ENCODE measurements at places on chromosomes 4 and X.

GRCh38 chr4:184395971-184396391 lies 78.4 kb downstream of the IRF2 start:
- DNase-seq = no peak

DNA sequence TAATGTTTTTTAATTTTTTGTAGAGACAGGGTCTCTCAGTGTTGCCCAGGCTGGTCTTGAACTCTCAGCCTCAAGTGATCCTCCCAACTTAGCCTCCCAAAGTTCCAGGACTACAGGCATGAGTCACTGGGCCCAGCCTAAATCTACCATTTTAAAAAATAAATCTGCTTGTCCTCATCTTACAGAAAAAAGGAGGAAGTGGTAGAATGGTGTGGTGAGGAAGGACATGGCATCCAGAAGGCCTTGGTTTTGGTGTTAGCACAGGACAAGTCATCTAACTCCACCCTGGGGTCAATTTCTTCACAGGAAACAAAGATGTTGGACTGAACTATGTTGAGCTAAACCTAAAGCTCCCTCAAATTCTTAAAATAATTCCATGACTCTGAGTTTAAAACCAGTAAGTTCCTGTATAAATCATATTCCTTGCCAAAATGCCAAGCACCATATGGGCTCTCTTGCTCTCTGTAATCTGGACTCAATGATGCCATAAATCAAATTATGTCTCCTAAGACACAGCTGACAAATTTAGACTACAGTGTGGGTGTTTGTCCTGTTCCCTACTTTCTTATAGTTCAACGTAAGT lies 253.9 kb upstream of the NOCT start:
- DNase-seq = no peak

DNA sequence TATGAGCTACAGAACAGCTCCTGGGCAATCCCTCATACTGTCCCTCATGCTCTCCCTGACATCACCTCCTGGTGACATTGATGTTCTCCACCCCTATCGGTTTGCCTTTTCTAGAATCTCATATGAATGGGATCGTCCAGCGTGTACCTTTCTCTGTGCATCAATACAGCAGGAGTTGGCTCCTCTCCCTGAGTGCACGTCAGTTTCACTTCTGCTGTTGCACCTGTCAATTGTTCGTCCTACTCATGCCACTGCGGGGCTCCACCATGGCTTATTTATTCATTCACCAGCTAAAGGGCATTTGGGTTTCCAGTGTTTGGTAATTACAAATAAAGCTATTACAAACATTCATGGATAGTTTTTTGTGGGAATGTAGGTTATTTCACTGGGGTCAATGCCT lies 269.1 kb upstream of the ZFP42 start:
- no peak for DNase-seq

DNA sequence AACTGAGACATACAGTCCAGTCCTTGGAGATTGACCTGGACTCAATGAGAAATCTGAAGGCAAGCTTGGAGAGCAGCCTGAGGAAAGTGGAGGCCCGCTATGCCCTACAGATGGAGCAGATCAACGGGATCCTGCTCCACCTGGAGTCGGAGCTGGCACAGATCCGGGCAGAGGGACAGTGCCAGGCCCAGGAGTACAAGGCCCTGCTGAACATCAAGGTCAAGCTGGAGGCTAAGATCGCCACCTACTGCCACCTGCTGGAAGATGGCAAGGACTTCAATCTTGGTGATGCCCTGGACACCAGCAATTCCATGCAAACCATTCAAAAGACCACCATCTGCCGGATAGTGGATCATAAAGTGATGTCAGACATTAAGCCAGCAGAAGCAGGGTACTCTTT lies 20.4 kb upstream of the FRMPD3 start:
- DNase-seq = peak; percentile 30

DNA sequence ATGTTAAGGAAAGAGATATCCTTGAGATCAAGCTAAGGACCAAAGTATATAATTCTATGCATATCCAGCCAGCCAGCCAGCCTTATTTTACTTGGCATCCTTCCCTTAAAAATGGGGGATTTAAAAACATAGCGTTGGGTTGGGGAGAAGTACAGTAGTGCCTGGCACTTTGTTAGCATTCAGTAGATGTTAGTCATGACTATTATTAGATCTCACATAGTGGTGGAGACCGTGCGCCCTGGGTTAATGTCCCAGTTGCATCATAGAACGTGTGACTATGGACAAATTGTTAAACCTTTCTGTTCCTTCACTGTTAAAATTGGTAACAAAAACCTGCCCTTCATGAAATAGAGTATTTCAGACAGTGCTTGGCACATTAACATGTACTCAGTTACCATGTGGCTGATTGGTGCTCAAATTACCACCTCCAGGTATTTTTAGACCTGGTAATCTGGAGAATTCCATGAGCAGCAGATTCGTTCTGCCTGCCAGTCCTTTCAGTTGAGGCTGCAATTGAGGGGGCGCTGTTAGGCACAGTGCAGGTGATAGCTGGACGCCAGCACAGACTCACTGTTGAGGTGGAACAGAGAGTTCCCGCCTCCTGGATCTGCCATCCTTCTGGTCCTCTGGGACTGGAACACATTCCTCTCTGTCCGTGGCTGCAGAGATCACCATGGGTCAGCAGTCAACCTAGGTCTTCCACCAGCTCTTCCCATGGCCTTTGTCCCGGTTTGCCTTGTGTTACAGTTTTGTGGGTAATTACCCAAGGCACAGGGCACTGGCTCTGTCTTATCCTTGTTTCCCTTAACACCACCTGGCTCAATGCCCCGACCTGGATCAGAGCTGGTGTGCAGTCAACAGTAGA lies 31.7 kb downstream of the RBBP7 start:
- DNase-seq = peak; percentile 84

DNA sequence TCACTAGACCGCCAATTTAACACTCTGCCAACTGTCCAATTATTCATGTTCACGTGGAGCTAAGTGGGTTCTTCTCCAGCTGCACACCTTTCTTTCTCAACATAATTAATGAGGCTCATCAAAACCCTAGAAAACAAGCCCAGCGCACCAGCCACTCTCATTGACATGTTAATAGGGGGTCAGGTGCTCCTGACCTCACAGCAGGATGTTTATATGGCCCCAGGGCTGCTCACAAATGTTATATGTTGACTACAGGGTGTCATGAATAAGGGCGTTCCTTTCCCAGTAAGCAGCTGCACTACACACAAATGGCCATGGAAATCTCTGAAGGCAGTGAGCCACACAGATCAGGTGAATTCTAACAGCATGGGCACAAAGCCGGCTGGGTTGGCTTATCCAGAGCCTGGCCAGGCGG lies 209.8 kb downstream of the MGST2 start:
- DNase-seq = no peak

- DNase-seq = peak; percentile 90
Observed at GRCh38 chr4:139872274-139872673, 206.7 kb downstream of the MGST2 start.

DNA sequence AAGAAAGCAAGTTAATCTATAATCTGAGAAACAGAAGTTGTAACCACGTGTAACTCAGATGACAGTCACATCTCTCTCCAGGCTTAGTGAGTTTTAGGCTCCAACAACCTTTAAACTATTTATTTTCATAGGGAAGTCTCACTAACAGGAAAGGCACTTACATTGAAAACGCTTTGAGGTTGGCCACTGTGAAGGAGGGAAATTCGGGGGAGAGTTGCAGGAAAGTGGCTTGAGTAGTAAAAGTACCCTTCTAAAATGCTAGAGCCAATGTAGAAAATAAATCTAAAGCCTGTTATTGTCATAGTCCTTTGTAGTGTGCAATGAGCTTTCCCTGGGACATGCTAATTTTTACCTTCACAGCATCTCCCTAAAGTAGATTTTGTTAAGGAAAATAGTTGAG lies 995 bp upstream of the NFXL1 start:
- DNase-seq = no peak

GRCh38 chrX:68842351-68842750 lies 13.5 kb downstream of the EFNB1 start:
- no peak for DNase-seq

- peak; percentile 55 for DNase-seq
Observed at GRCh38 chr4:148447681-148448080, 5.5 kb upstream of the NR3C2 start.

GRCh38 chr4:1883583-1883982 lies 12.4 kb downstream of the NSD2 start:
- no peak for DNase-seq

- DNase-seq = no peak
Observed at GRCh38 chrX:100289066-100289558, 121.0 kb downstream of the PCDH19 start.
